ENCODE measurements at places on chromosomes 2 and 18.

DNA sequence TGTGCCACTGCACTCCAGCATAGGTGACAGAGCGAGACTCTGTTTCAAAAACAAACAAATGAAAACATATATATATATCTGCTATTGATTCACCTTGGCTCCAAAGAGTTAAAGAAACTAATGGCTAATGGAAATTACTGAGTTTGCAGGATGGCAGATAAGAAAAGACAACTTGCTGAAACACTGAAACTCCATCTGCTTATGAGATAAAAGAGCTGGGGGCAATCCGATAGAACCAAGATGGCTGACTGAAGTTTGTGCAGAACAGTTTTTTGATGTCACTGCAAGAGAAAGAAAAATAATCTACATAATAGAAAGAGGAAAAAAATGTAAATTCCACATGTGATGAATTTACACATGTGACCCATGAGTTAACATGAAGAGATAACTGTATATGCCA is 88.2 kb downstream of the LRATD1 start:
- no peaks in the 10 kb centered on the region for H3K4me1 ChIP-seq
- no peak overlapping the region for H3K27ac ChIP-seq
- no peak for DNase-seq
- no peaks in the 10 kb centered on the region for H3K27me3 ChIP-seq

DNA sequence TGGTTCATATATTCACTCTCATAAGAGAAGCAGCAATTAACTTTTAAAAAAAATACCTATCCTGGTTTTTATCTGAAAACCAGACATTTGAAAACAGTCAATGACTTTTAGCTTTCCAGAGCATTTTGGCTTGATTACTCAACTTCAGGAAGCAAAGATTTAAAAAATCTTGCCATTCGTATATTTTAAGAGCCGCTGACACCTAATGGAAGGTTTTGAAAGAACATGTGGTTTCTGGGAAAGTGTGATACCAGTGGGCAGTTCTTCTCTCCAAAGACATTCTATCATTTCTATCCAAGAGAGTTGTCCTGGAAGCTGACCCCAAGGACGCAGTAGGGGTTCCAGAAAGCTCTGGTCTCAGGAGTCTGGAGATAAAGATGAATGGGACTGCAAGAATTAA is 234.7 kb downstream of the TTC32 start:
- no peaks in the 10 kb centered on the region for H3K4me1 ChIP-seq
- H3K4me3 ChIP-seq = no peak overlapping the region
- no peaks in the 10 kb centered on the region for H3K27me3 ChIP-seq
- DNase-seq = no peak
- H3K27ac ChIP-seq = no peak overlapping the region

- H3K4me1 ChIP-seq = peaks cover 20% of the 10 kb centered on the region
- H3K36me3 ChIP-seq = no peaks in the 10 kb centered on the region
- no peak overlapping the region for H3K27ac ChIP-seq
- no peak for DNase-seq
Measured at GRCh38 chr2:31957354-31958139, 53.3 kb downstream of the MEMO1 start.

- H3K27me3 ChIP-seq = no peaks in the 10 kb centered on the region
- H3K4me1 ChIP-seq = no peaks in the 10 kb centered on the region
- no peak overlapping the region for H3K27ac ChIP-seq
- no peaks in the 10 kb centered on the region for H3K36me3 ChIP-seq
- DNase-seq = no peak
Measured at GRCh38 chr2:187644486-187644885, 90.3 kb upstream of the TFPI start.

GRCh38 chr2:152552888-152553287 is 164.4 kb downstream of the PRPF40A start:
- no peaks in the 10 kb centered on the region for H3K36me3 ChIP-seq
- no peaks in the 10 kb centered on the region for H3K4me1 ChIP-seq
- H3K27ac ChIP-seq = no peak overlapping the region
- no peak for DNase-seq

- no peak overlapping the region for H3K27ac ChIP-seq
- DNase-seq = no peak
- no peak overlapping the region for H3K4me3 ChIP-seq
- no peaks in the 10 kb centered on the region for H3K36me3 ChIP-seq
- H3K4me1 ChIP-seq = peaks cover 11% of the 10 kb centered on the region
Measured at GRCh38 chr2:44671916-44672315, 269.6 kb upstream of the SIX3 start.

GRCh38 chr2:149902081-149902480 is 314.5 kb upstream of the MMADHC start:
- H3K36me3 ChIP-seq = no peaks in the 10 kb centered on the region
- H3K4me1 ChIP-seq = no peaks in the 10 kb centered on the region
- no peak for DNase-seq

DNA sequence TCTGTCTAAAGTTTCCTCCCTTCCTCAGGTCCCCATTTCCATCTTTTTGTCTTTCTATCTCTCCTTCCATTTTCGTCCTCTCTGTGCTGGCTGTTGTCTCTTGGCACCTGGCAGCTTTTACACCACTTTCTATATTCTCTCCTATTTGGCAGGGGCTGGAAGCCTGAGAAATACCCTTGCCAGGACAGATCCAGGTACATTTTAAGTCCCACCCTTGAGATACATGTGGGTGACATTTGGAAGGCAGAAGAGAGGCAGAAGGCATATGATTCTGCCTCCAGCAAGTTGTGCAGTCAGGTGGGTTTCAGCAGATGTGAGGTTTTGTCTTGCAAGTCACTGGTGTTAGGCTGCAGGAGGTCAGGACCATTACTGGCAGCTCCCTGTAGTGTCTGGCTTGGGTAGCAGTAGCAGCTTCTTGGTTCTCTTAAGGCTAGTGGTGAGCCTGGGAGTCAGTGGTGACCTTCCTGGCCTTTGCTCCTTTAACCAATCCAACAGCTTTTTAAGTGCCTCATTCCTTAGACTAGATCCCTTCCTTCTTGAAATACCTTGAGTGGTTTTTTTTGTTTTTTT is 90.1 kb downstream of the CAPN13 start:
- H3K27me3 ChIP-seq = no peaks in the 10 kb centered on the region
- no peaks in the 10 kb centered on the region for H3K36me3 ChIP-seq
- no peak overlapping the region for H3K4me3 ChIP-seq
- no peak overlapping the region for H3K27ac ChIP-seq
- DNase-seq = no peak

GRCh38 chr2:148680462-148680861 is 35.9 kb downstream of the EPC2 start:
- no peak overlapping the region for H3K4me3 ChIP-seq
- no peaks in the 10 kb centered on the region for H3K36me3 ChIP-seq
- H3K27ac ChIP-seq = no peak overlapping the region
- H3K4me1 ChIP-seq = peaks cover 21% of the 10 kb centered on the region
- H3K27me3 ChIP-seq = no peaks in the 10 kb centered on the region
- no peak for DNase-seq

DNA sequence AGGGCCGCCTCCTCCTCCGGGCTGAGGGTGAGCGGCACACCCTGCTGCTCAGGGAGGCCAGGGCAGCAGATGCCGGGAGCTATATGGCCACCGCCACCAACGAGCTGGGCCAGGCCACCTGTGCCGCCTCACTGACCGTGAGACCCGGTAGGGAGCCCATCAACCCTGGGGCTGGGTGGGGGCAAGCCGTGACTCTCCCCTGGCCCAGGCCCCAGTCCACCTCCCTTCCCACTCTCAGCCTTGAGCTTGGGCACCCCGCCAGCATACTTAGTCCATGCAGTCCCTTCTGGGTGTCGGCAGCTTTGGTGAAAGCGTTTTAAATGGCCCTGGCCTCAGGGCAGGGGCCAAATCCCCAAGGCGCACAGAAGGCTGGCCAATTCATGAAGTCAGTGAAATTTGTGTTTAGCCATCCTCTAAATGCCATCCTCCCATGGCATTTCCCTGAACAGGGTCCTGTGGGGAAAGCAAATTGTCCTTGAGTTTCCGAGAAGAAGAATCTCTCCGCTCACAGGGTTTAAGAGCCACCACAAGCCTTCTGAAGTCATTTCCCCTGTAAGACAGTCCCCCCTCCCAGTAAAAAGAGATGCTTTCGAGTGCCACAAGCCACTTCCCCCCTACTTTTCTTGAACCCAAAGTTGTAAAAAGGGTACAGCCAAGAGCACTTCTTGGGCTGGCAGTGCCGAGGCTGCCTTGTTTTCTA is 17.2 kb downstream of the SPEG start:
- DNase-seq = no peak
- H3K27ac ChIP-seq = no peak overlapping the region
- no peaks in the 10 kb centered on the region for H3K27me3 ChIP-seq
- no peaks in the 10 kb centered on the region for H3K36me3 ChIP-seq
- no peak overlapping the region for H3K4me3 ChIP-seq
- no peaks in the 10 kb centered on the region for H3K4me1 ChIP-seq

DNA sequence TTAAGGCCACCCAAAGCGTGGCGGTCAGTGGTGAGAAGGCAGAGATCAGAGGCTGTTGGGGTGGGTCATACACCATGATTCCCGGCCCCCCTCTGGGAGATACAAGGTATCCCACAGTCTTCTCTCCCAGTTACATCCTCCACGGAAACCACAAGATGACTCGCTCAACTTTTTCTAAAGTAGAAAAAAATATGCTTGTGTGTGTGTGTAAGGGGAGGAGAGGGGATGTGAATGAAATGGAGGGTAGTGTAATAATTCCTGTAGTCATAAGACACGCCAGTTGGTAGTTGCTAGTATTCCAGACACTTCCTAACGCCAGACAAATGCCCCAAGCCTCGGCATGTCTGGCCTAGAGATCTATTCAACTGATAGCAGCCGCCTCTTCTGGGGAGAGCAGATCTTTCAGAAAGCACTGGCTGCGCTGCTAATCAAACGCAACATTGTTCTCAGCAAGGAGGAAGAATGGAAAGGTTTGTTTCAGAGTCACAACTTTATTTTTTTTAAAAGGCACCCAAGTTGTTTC is 143.5 kb downstream of the TGIF1 start:
- H3K27me3 ChIP-seq = no peaks in the 10 kb centered on the region
- peak overlapping the region; percentile 95 for H3K27ac ChIP-seq
- H3K4me1 ChIP-seq = peaks cover 41% of the 10 kb centered on the region
- peak overlapping the region; percentile 59 for H3K4me3 ChIP-seq
- DNase-seq = peak; percentile 52
- no peaks in the 10 kb centered on the region for H3K36me3 ChIP-seq

GRCh38 chr18:47204908-47205522 is 28.9 kb upstream of the IER3IP1 start:
- peak; percentile 46 for DNase-seq
- H3K4me3 ChIP-seq = no peak overlapping the region
- H3K4me1 ChIP-seq = no peaks in the 10 kb centered on the region
- no peak overlapping the region for H3K27ac ChIP-seq
- no peaks in the 10 kb centered on the region for H3K36me3 ChIP-seq

GRCh38 chr18:3902676-3903075 is 452.7 kb downstream of the TGIF1 start:
- no peaks in the 10 kb centered on the region for H3K36me3 ChIP-seq
- no peak for DNase-seq
- no peaks in the 10 kb centered on the region for H3K27me3 ChIP-seq
- no peaks in the 10 kb centered on the region for H3K4me1 ChIP-seq

DNA sequence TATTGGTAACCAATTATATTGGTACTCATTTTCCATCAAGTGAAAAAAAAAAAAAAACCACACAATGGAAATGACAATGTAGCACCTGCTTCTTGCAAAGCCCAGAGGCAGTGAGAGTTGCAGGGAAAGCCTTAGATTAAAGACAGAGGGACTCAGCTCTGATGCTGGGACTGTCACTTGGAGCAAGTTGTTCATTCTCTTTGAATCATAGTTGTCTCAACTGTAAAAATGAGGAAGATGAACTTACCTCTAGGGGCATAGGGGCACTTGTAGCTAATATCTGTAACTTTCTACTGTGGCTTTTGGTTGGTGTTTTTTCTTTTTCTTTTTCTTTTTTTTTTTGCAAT is 81.4 kb upstream of the LPIN2 start:
- no peak overlapping the region for H3K4me3 ChIP-seq
- H3K27me3 ChIP-seq = no peaks in the 10 kb centered on the region
- H3K36me3 ChIP-seq = no peaks in the 10 kb centered on the region
- H3K4me1 ChIP-seq = peaks cover 21% of the 10 kb centered on the region
- no peak for DNase-seq

- no peaks in the 10 kb centered on the region for H3K27me3 ChIP-seq
- H3K27ac ChIP-seq = no peak overlapping the region
- no peak for DNase-seq
- no peak overlapping the region for H3K4me3 ChIP-seq
- no peaks in the 10 kb centered on the region for H3K36me3 ChIP-seq
Measured at GRCh38 chr18:68409576-68409975, 305.3 kb downstream of the TMX3 start.

DNA sequence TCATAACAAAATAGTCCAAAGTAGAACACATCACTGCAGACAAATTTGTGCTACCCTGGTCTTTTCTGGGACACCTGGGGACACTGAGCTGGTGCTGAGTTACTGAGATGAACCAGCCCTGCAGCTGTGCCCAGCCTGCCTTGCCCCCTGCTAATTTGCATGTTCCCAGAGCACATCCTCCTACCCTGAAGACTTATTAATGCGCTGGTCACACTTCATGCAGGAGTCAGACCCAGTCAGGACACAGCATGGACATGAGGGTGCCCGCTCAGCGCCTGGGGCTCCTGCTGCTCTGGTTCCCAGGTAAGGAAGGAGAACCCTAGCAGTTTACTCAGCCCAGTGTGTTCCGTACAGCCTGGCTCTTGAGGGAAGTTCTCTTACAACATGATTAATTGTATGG is 1518.3 kb downstream of the RPIA start:
- no peak overlapping the region for H3K27ac ChIP-seq
- no peaks in the 10 kb centered on the region for H3K36me3 ChIP-seq
- no peak for DNase-seq
- no peak overlapping the region for H3K4me3 ChIP-seq
- H3K4me1 ChIP-seq = no peaks in the 10 kb centered on the region

DNA sequence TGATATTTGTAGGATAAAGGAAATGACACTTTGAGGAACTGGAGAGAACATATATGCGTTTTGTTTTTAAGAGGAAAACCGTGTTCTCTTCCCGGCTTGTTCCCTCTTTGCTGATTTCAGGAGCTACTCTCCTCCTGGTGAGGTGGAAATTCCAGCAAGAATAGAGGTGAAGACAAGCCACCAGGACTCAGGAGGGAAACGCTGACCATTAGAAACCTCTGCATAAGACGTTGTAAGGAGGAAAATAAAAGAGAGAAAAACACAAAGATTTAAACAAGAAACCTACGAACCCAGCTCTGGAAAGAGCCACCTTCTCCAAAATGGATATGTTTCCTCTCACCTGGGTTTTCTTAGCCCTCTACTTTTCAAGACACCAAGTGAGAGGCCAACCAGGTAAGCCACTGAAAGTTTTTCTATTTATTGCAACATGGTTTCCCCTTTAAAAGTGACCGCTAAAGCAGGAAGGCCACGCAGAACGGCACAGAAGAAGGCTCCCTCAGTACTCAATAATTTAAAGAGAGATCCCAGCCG is 735 bp downstream of the NRP2 start:
- peaks cover 30% of the 10 kb centered on the region for H3K27me3 ChIP-seq
- H3K4me1 ChIP-seq = no peaks in the 10 kb centered on the region
- H3K4me3 ChIP-seq = no peak overlapping the region
- no peak for DNase-seq
- no peak overlapping the region for H3K27ac ChIP-seq

DNA sequence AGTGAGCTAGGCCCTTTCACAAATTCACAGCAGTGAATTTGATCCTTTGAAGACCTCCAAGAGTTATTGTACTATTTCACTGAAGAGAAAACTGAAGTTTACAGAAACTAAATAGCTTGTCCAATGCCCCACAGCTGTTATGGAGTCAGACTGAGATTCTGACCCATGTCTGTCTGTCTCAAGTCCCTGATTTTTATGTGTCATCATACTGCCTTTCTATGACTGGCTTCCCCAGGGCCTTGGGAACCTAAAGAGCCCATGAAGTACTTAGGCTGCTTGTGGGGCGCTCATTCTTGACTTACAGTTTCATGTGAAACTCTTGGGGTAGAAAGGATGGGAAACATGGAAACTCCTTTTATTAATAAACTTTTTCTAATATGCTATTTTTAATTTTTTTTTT is 107.7 kb downstream of the ATL2 start:
- H3K36me3 ChIP-seq = no peaks in the 10 kb centered on the region
- no peaks in the 10 kb centered on the region for H3K27me3 ChIP-seq
- H3K4me3 ChIP-seq = no peak overlapping the region
- H3K27ac ChIP-seq = no peak overlapping the region
- no peaks in the 10 kb centered on the region for H3K4me1 ChIP-seq
